ENCODE measurements at places on chromosomes 7 and 10.

DNA sequence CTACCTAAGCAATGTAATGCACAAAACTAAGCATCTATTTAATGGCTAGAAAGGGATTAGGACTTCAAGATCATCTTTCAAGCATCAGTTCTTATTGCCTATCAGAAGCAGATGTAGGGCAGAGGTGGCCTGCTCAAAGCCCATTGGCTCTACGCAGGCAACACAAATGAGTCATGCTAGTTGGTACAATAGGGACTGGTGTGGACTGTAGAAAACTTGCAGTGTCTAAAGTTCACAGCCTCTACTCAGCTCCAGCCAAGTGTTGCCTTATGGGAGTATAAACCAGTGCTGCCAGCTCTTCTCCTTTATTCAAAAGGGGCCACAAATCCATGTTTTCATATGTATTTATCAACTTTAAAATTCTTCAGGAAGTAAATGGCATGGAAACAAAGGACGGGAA, 31.7 kb downstream of the ASAH2 start:
- H3K27me3 ChIP-seq, result peaks cover 2% of the 10 kb centered on the region
- no peaks in the 10 kb centered on the region for H3K36me3 ChIP-seq
- DNase-seq, result no peak
- no peak overlapping the region for H3K4me3 ChIP-seq
- H3K27ac ChIP-seq, result no peak overlapping the region

DNA sequence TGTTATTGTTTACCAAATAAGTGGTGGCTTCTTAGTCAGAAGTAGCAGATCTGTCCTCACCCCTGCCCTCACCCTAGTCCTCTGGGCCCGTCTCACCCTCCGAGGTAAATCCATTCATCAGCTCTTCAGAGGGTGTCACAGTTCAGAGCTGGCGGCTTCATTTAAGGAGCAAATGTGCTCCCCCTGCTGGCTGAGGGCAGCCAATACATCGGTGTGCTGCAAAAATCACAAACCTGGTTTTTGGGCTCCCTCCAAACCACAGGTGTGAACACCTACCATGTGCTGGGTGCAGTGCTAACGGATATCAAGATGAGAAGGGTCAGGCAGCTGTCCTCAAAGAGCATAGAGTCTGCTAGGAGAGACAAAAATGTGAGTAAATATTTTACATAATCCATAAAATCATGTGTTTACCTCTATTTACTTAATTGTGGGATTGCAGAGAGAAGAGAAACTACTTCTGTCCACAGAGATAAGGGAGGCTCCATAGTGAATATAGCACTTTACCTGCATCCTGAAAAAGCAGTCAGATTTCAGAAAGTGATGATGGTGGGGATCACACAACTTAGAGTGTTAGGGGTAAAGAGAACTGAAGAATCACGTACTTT, 15.5 kb upstream of the CRTAC1 start:
- H3K27ac ChIP-seq, result no peak overlapping the region
- no peaks in the 10 kb centered on the region for H3K36me3 ChIP-seq
- DNase-seq, result peak; percentile 35
- peaks cover 5% of the 10 kb centered on the region for H3K27me3 ChIP-seq

DNA sequence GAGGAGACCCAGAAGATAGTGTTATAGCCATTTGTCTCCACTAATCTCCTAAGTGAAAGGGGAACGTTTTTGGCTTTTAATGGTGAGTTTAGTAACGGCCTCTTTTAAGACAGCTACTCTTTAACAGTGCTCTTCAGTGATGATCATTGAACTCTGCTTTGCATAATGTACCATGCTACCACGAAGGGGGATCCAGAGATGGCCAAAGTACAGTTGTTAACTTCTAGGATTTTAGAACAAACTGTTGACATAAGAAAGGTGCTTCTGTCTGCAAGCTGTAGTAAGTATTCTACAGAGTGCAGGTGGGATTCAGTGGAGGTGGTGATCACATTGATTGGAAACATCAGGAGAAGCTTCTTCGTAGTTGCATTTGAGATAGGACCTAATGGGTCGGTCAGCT, 114.1 kb upstream of the RPA3 start:
- no peak for DNase-seq
- H3K36me3 ChIP-seq, result no peaks in the 10 kb centered on the region
- no peaks in the 10 kb centered on the region for H3K4me1 ChIP-seq
- no peak overlapping the region for H3K4me3 ChIP-seq
- H3K27me3 ChIP-seq, result no peaks in the 10 kb centered on the region

DNA sequence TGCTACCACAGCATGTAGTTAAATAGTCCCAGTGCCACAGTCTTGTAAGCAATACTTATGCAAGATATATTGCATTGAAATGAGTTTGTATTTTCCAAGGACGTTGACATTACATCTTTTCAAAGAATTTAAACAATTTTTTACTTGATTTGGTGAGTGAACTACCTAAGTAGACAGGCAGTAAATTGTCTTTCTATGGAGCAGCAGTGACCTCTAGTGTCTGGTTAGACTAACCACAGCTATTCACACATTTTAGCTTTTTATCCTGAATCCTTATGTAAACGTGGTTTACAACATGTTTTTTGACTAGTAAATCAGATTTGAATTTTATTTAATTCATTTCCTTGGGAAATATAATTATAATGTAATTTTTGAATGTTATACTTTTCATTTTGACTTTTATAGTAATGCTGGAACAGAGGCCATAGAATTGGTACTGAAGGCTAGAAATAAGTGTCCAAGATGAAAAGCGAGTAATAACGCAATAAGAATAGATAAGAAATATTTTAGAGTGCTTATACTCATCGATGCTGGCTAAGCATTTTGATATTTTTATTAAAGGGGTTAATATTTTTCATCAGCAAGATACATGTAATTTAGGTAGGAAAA, 5.6 kb downstream of the LRRTM3 start:
- H3K4me1 ChIP-seq, result no peaks in the 10 kb centered on the region
- peaks cover 5% of the 10 kb centered on the region for H3K27me3 ChIP-seq
- no peak overlapping the region for H3K4me3 ChIP-seq
- no peaks in the 10 kb centered on the region for H3K36me3 ChIP-seq
- no peak overlapping the region for H3K27ac ChIP-seq
- peak; percentile 85 for DNase-seq

DNA sequence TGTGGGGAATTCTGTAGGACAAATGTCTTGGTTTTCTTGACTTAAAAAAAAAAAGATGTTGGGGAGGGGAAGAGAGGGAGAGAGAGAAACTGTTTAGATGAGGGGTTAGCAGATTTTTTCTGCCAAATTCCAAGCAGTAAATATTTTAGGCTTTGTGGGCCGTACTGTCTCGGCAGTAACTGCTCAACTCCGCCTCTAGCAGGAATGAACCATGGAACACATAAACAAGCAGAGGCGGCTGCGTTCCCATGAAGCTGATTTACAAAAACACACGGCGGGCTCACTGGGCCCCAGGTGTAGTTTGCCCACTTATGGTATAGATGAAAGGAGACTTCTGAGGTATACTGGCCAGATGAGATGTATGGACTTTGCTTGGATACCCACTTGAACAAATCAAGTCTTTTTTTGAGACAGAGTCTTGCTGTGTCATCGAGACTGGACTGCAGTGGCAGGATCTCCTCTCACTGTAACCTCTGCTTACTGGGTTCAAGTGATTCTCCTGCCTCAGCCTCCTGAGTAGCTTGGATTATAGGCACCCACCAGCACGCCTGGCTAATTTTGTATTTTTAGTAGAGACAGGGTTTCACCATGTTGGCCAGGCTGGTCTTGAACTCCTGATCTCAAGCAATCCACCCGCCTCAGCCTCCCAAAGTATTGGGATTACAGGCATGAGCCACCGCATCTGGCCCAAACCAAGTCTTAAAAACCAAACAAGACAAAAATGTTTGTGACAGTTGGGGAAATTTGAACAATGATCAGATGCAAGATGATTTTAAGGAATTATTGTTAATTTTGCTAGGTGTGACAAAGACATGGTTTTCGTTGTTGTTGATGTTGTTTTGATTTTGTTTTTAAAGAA, 9.7 kb upstream of the ADAMTS14 start:
- H3K36me3 ChIP-seq, result no peaks in the 10 kb centered on the region
- DNase-seq, result peak; percentile 82
- peaks cover 27% of the 10 kb centered on the region for H3K4me1 ChIP-seq

GRCh38 chr10:69854511-69855345, 53.0 kb downstream of the COL13A1 start:
- no peaks in the 10 kb centered on the region for H3K27me3 ChIP-seq
- H3K4me1 ChIP-seq, result peaks cover 4% of the 10 kb centered on the region
- no peak for DNase-seq
- H3K4me3 ChIP-seq, result no peak overlapping the region
- H3K27ac ChIP-seq, result no peak overlapping the region

DNA sequence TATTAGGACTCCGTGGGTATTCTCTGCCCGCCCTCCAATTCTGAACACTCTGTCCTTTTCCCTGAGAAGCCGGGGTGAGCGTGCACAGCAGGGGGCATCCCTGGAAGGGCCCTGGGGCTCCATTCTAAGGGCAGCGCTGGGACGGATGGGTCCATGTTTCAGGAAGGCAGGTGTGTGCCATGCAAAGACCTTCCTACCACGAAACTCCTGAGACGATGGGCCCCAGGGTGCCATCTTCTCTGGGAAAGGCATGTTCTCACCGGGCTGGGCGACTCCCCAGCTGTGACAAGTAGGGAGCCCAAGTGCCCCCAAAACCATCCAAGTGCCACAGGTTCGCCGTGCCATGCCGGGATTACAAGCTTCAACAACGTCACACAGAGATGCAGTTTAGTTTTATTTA, 256.7 kb downstream of the DNAJB6 start:
- H3K4me1 ChIP-seq, result no peaks in the 10 kb centered on the region
- no peaks in the 10 kb centered on the region for H3K27me3 ChIP-seq

GRCh38 chr10:96700374-96701099, 19.8 kb downstream of the PIK3AP1 start:
- H3K36me3 ChIP-seq, result no peaks in the 10 kb centered on the region
- DNase-seq, result no peak
- H3K4me1 ChIP-seq, result no peaks in the 10 kb centered on the region
- H3K27ac ChIP-seq, result no peak overlapping the region

- H3K4me1 ChIP-seq, result no peaks in the 10 kb centered on the region
- no peak overlapping the region for H3K4me3 ChIP-seq
- H3K27me3 ChIP-seq, result no peaks in the 10 kb centered on the region
Measured at GRCh38 chr10:35347121-35347562, 10.8 kb downstream of the CCNY start.

- no peaks in the 10 kb centered on the region for H3K27me3 ChIP-seq
- no peak overlapping the region for H3K4me3 ChIP-seq
- no peak for DNase-seq
- H3K36me3 ChIP-seq, result no peaks in the 10 kb centered on the region
- no peaks in the 10 kb centered on the region for H3K4me1 ChIP-seq
Measured at GRCh38 chr10:133010095-133010842, 67.9 kb upstream of the CFAP46 start.

DNA sequence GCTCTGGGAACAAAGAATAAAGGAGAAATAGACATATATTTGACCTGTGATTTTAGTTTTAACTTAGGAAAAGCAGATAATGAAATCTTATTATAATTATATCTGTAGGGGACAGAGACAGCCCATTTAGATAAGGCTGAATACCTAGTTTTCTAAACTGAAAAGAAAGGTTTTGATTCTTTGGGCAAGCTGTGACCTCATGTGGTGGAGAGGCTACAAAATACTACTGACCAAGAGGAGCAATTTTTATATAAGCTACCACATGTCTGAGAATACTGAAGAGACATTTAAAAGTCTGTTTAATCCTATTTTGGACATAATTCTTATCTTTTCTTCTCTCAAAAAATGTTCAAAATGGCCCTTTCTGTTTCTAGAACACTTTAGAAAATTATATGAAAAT, 271.0 kb downstream of the MTERF1 start:
- peak; percentile 6 for DNase-seq
- no peaks in the 10 kb centered on the region for H3K36me3 ChIP-seq
- no peaks in the 10 kb centered on the region for H3K4me1 ChIP-seq

- H3K36me3 ChIP-seq, result no peaks in the 10 kb centered on the region
- no peak overlapping the region for H3K27ac ChIP-seq
- no peaks in the 10 kb centered on the region for H3K4me1 ChIP-seq
Measured at GRCh38 chr10:52949899-52950298, 177.3 kb upstream of the MBL2 start.

GRCh38 chr7:40723829-40724228, 589.0 kb downstream of the SUGCT start:
- no peaks in the 10 kb centered on the region for H3K36me3 ChIP-seq
- peaks cover 4% of the 10 kb centered on the region for H3K4me1 ChIP-seq
- H3K4me3 ChIP-seq, result no peak overlapping the region
- H3K27ac ChIP-seq, result no peak overlapping the region
- no peaks in the 10 kb centered on the region for H3K27me3 ChIP-seq

DNA sequence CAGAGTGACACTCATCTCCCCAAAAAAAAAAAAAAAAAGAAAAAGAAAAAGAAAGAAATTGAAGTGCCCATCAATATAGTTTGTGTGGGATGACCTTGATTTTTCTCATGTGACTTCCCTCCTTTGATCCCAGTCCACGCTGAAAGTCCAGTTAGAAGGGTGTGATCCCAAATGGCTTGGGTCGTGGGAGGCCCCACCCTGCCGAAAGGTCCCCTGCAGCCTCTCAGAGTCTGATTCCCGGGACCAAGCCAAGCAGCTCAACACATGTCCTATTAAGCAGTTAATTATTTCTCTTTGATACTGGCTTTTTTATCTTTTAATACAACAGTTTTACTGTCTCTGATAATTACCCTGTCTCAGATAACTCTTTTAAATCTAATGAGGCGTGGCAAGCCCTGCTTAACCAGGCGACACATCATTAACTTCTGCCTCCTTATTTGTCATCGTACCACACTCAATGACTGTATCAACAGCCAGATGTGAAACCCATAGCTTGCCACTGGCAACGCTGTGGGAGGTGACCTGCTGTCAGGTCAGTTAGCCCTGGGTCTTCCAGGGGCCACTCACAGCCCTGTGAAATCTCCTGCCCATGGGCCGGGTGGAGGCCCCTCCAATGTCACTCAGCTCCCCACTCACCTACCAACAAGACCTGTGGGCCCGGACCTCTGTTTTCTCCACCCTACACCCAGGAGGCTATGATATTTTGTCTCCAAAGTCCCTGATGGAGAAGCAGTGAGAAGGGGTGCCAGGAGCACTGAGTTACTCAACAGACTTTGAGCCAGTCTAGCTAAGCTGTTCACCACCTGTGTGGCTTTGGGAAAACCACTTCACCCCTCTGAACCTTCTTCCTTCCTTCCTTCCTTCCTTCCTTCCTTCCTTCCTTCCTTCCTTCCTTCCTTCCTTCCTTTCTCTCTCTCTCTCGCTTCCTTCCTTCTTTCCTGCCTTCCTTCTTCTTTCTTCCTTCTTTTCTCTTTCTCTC, 110.0 kb upstream of the SFMBT2 start:
- H3K36me3 ChIP-seq, result no peaks in the 10 kb centered on the region
- no peaks in the 10 kb centered on the region for H3K4me1 ChIP-seq
- H3K27ac ChIP-seq, result no peak overlapping the region
- H3K4me3 ChIP-seq, result no peak overlapping the region
- H3K27me3 ChIP-seq, result no peaks in the 10 kb centered on the region

- H3K4me3 ChIP-seq, result no peak overlapping the region
- H3K4me1 ChIP-seq, result peaks cover 5% of the 10 kb centered on the region
- DNase-seq, result no peak
- no peak overlapping the region for H3K27ac ChIP-seq
Measured at GRCh38 chr7:84040355-84040754, 154.2 kb downstream of the SEMA3A start.

GRCh38 chr7:18855796-18856195, 261.6 kb downstream of the TWIST1 start:
- peak; percentile 57 for DNase-seq
- no peaks in the 10 kb centered on the region for H3K27me3 ChIP-seq
- no peaks in the 10 kb centered on the region for H3K36me3 ChIP-seq
- H3K4me3 ChIP-seq, result no peak overlapping the region
- H3K27ac ChIP-seq, result no peak overlapping the region
